ENCODE measurements at places on chromosomes 6 and 20. TPM values are rescaled to one million over a fixed set of nuclear protein-coding genes. Genes with fewer than 3 reads are reported as not detected.
A peak's percentile ranks its signal among the peaks of the same experiment; 100 is the strongest.

Gene EYA4
- not detected for total RNA-seq

Gene NAA20
- 39.9 TPM for total RNA-seq

- peak; percentile 5 for ATAC-seq
Measured at GRCh38 chr20:50930139-50930975, 880 bp downstream of the ADNP start.

GRCh38 chr6:164502833-164503232, 806.6 kb downstream of the C6orf118 start:
- ATAC-seq = no peak

GRCh38 chr6:70210462-70210861, 92.4 kb downstream of the COL9A1 start:
- no peak for ATAC-seq

GRCh38 chr6:110590821-110591351, 114.5 kb upstream of the SLC22A16 start:
- peak; percentile 90 for ATAC-seq

Gene KAT14
- total RNA-seq = 11.6 TPM

DNA sequence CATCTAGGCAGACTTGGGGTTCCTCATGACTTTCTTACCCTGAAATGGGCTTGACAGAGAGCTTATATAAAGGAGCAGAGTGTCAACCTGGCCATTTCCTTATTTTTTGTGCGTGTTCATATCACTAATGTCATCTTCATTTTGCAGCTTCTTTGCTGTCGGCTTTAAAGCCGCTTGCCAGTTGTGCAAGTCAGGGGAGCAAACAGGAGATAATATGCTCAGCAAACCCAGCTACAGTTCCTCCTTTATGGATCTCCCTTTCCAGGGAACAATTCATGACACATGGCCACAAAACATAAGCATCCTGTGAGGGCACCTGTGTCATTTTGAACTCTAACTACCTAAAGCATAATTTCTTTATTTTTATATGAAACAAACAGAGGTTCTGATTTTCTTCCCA, 6.5 kb upstream of the TUBB2B start:
- no peak for ATAC-seq

GRCh38 chr20:14757728-14758127, 420.3 kb upstream of the FLRT3 start:
- no peak for ATAC-seq

DNA sequence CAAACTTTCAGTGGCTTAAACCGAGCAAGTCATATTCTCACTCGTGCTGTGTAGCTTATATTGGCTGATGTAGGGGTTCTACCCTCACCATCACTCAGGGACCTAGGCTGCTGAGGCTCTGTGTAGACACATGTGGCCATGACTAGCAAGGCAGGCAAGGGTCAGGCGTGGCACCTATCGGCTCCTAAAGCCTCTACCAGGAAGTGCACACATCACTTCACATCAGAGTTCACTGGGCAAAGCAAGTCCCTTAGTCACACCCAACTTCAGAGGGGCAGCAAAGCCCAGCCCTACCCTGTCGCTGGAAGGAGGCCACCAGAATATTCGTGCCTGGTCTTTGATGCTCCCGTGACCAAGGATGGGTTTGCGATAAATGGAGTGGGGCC, 42.9 kb downstream of the PPP1R14C start:
- peak; percentile 34 for ATAC-seq

- no peak for ATAC-seq
Measured at GRCh38 chr20:41654292-41654691, 36.1 kb upstream of the CHD6 start.

Gene SYTL3
- total RNA-seq = 331 TPM

All from activated T-helper 17 cell treated with anti-CD3 and anti-CD28 coated beads, Interleukin-2, amount 50 U/mL, for 72 hours (primary cell).